Peyer's patch (tissue), 4 donors: ENCODE measurements at places on chromosomes 6 and 20. TPM values are rescaled to one million over a fixed set of nuclear protein-coding genes. Genes with fewer than 3 reads are reported as not detected.

DNA sequence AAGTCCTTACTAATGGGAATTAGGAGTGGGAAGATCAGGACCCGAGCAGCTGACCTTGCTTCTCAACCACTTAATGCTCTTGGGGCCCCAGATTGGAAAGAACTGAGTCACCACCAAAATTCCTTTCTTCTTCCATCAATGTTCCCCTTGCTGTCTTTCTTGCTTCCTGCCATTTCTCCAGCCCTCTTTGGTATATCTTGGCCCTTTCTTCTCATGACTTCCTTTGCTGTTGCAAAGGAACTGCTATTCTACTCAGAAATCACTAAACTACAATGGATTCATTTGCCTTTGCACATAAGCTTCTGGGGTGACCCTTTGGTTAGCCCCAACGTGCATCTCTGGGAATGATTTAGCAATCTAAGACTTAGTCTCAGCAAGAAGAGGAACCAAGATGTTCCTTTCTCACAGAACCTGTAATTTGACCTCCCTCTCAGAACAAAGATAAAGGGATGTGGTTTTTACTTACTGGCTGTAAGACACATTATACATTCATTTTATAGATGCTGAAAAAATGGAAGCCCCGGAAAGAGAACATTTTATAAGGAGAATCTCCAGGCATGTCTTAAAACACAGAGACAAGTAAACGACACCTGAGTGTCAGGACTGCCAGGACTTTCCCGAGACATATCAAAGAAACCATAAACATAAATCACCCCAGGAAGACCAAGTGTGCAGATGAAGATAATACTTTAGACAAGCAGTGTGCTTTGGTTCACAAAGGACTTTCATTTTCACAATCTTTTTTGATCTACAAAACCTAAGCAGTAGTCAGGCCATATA is 99.0 kb upstream of the TNFAIP3 start:
- peak overlapping the region; percentile 22 for H3K27ac ChIP-seq
- H3K27me3 ChIP-seq: no peaks in the 10 kb centered on the region
- DNase-seq: no peak
- H3K4me3 ChIP-seq: no peak overlapping the region
- H3K4me1 ChIP-seq: no peaks in the 10 kb centered on the region
- no peaks in the 10 kb centered on the region for H3K36me3 ChIP-seq

DNA sequence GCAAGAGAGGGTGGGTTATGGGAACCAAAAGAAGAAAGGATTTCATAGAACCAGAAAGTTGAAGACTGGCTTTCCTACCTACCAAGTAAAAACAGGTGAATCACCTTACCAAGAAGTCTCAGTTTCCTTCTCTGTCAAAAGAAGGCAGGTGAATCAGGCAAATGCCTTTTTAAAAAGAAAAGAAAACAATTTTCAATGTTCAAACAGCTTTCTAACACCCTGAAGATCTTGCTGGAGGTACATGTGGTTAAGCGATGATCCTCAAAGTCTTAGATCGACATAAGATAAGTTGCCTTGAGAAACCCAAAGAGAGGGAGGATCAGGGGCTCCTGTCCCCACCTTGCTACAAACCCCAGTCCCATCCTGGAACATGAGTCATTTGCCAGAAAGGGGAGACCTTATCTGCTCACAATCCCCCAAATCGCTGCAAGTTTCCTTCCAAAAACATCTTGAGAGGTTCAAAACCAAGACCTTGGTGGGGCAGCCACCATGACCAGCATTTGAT is 71.6 kb downstream of the NFATC2 start:
- H3K4me3 ChIP-seq: no peak overlapping the region
- no peak for DNase-seq

DNA sequence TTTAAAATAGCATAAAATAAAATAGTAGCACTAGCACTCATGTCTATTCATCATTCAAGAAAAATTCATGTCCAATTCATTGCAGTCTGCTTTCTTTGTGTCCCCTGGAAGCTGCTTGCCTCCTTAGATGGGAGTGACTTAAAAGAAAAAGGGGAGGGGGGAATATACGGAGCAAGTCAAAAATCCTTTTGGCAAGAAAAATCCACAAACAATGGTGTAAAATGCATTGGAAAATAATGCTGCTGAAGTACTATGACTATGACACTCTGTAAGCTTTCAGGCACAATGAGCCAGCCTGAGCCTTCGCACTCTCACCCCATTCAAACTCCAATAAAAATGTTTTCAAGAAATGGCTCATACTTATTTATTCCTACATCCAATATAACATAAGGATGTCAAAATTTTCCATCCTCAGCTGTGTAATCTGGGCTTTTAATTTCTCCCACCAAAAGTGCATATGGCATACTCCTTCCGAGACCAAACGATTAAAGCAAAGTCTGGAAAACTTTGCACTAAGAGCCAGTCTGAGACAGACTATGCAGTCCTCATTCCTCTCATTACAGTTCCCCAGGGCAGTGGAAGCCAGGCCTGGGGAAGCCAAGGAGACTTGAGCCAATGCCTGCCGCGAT is 790 bp downstream of the NEDD9 start:
- DNase-seq: no peak
- no peaks in the 10 kb centered on the region for H3K27me3 ChIP-seq
- H3K4me3 ChIP-seq: peak overlapping the region; percentile 78
- peak overlapping the region; percentile 96 for H3K27ac ChIP-seq
- no peaks in the 10 kb centered on the region for H3K36me3 ChIP-seq

DNA sequence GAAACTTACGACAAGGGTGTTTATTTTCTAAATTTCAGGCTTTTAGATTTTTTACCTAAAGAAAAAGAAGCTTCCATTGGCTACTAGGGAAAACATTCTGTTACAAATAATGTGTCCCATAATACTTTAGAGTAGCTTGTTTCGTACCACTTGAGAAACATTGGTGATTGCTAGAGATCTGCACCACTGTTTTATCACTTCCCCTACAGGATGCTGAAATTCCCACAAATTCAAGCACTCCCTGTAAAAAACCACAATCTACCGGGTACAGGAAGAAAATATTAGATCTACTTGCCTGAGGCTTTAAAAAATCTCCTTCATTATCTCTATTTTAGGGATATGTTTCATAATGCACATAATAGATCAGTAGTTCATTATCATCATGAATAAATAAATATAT is 29.9 kb downstream of the SEL1L2 start:
- no peaks in the 10 kb centered on the region for H3K4me1 ChIP-seq
- H3K27me3 ChIP-seq: no peaks in the 10 kb centered on the region
- no peak overlapping the region for H3K4me3 ChIP-seq
- H3K36me3 ChIP-seq: no peaks in the 10 kb centered on the region
- DNase-seq: no peak

- no peaks in the 10 kb centered on the region for H3K27me3 ChIP-seq
- H3K4me3 ChIP-seq: no peak overlapping the region
- H3K4me1 ChIP-seq: peaks cover 18% of the 10 kb centered on the region
- no peak for DNase-seq
- peaks cover 16% of the 10 kb centered on the region for H3K36me3 ChIP-seq
These were observed 7.2 kb downstream of the PKIG start for GRCh38 chr20:44589537-44589936.

DNA sequence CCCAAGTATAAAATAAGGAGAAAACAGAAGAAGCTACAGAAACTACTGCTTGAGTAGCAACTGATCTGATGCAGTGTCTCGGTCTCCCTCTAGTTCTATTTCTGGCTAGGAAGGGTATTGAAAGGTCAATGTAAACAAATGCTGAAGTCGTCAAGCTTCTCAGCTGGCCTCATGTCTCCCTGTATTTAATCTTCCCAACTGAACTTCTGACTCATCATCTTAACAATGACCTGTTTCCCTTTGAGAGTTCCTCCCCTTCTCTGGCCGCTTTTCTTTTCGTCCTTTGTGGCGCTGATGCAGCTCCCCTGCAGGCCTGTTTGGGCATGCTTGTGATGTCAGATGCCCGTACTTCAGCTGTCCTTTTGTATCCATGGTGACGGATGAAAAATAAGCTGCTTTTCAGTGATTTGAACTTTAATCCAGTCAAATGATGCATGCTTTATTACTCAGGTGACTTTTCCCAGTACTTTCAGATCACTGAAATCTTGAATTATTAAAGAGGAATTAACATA is 7.8 kb upstream of the LCA5 start:
- no peaks in the 10 kb centered on the region for H3K4me1 ChIP-seq
- no peaks in the 10 kb centered on the region for H3K27me3 ChIP-seq
- H3K27ac ChIP-seq: no peak overlapping the region
- H3K4me3 ChIP-seq: no peak overlapping the region
- no peaks in the 10 kb centered on the region for H3K36me3 ChIP-seq

DNA sequence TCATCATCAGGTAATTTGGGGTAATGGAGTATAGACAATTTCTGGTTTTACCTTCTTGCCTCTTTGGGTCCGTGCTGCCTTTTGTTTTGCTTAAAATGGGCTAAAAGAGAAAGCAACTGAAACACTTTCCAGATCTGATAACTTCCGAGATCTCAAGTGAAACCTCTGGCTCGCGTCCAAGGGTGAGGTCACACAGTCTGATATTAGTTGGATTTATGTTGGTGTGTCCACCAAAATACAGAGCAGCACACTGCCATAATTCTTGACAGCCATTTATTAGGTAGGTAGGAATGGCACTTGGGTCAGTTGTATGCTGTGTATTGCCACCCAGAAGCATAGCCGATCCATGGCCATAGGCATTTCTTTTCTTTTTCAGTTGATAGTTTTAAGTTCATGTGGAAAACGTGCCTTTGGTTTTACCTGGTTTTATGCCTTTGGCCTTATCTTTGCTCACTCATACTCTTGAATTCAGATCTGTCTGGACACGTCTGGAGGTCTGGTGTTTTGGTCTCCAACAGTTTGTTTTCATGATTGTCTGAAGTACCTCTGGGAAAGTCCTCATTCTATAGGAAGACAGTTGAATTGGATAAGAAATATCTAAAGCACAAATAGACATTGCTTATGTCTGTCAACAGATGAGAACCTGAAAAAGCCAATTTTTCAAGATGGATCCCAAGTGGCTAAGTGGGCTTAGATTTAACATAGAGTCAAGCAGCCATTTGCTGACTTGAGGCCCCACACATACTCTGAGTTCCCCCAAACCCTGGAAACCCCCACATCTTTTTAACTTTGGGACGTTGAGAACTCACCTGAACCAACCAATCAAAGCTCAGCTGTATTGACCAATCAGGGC is 320.8 kb downstream of the SOX4 start:
- H3K4me1 ChIP-seq: no peaks in the 10 kb centered on the region
- peak; percentile 40 for DNase-seq
- H3K27me3 ChIP-seq: no peaks in the 10 kb centered on the region
- H3K36me3 ChIP-seq: no peaks in the 10 kb centered on the region
- H3K27ac ChIP-seq: no peak overlapping the region
- no peak overlapping the region for H3K4me3 ChIP-seq

- H3K4me1 ChIP-seq: no peaks in the 10 kb centered on the region
- no peaks in the 10 kb centered on the region for H3K27me3 ChIP-seq
- H3K27ac ChIP-seq: no peak overlapping the region
- H3K4me3 ChIP-seq: no peak overlapping the region
- DNase-seq: no peak
- H3K36me3 ChIP-seq: no peaks in the 10 kb centered on the region
These were observed 300.2 kb downstream of the SOX4 start for GRCh38 chr6:21893793-21894192.

- H3K4me1 ChIP-seq: no peaks in the 10 kb centered on the region
- H3K4me3 ChIP-seq: no peak overlapping the region
- H3K27ac ChIP-seq: no peak overlapping the region
- DNase-seq: no peak
- H3K36me3 ChIP-seq: no peaks in the 10 kb centered on the region
These were observed 831.8 kb downstream of the MAFB start for GRCh38 chr20:39857187-39857586.

- H3K36me3 ChIP-seq: no peaks in the 10 kb centered on the region
- H3K4me3 ChIP-seq: no peak overlapping the region
- no peak overlapping the region for H3K27ac ChIP-seq
- H3K4me1 ChIP-seq: no peaks in the 10 kb centered on the region
- H3K27me3 ChIP-seq: no peaks in the 10 kb centered on the region
These were observed 9.8 kb downstream of the RAET1E start for GRCh38 chr6:149888093-149888492.

- DNase-seq: no peak
- no peak overlapping the region for H3K4me3 ChIP-seq
- no peak overlapping the region for H3K27ac ChIP-seq
- no peaks in the 10 kb centered on the region for H3K4me1 ChIP-seq
- no peaks in the 10 kb centered on the region for H3K27me3 ChIP-seq
These were observed 176.8 kb downstream of the CD83 start for GRCh38 chr6:14294270-14294951.

GRCh38 chr6:28011722-28012121 is 54.7 kb downstream of the OR2B6 start:
- no peak for DNase-seq
- no peak overlapping the region for H3K4me3 ChIP-seq
- no peaks in the 10 kb centered on the region for H3K4me1 ChIP-seq

GRCh38 chr6:56715741-56716140 is 73.1 kb upstream of the DST start:
- H3K27me3 ChIP-seq: no peaks in the 10 kb centered on the region
- no peak overlapping the region for H3K4me3 ChIP-seq
- no peak overlapping the region for H3K27ac ChIP-seq
- no peak for DNase-seq
- no peaks in the 10 kb centered on the region for H3K36me3 ChIP-seq

- H3K27ac ChIP-seq: no peak overlapping the region
- H3K4me1 ChIP-seq: no peaks in the 10 kb centered on the region
- no peak overlapping the region for H3K4me3 ChIP-seq
- DNase-seq: no peak
- H3K36me3 ChIP-seq: no peaks in the 10 kb centered on the region
These were observed 28.7 kb downstream of the PERP start for GRCh38 chr6:138078491-138078890.

GRCh38 chr20:48596334-48596898 is 231.4 kb downstream of the PREX1 start:
- no peaks in the 10 kb centered on the region for H3K36me3 ChIP-seq
- H3K27ac ChIP-seq: no peak overlapping the region

- H3K4me1 ChIP-seq: peaks cover 9% of the 10 kb centered on the region
- no peak for DNase-seq
- H3K27me3 ChIP-seq: no peaks in the 10 kb centered on the region
- H3K4me3 ChIP-seq: no peak overlapping the region
- H3K36me3 ChIP-seq: no peaks in the 10 kb centered on the region
- no peak overlapping the region for H3K27ac ChIP-seq
These were observed 152.3 kb downstream of the ZFAND3 start for GRCh38 chr6:37971711-37972390.

- no peak overlapping the region for H3K27ac ChIP-seq
- H3K27me3 ChIP-seq: no peaks in the 10 kb centered on the region
- no peak for DNase-seq
- H3K4me1 ChIP-seq: no peaks in the 10 kb centered on the region
These were observed 474.6 kb upstream of the MMS22L start for GRCh38 chr6:97757575-97757974.

- no peaks in the 10 kb centered on the region for H3K27me3 ChIP-seq
- no peak overlapping the region for H3K27ac ChIP-seq
- no peak for DNase-seq
These were observed 393.1 kb downstream of the SMOC2 start for GRCh38 chr6:168834042-168834587.

ADGRF4 gene
- total RNA-seq: 0.57 TPM

ID1 gene
- 551 TPM for total RNA-seq

MEI4 gene
- total RNA-seq: not detected

GRIK2 gene
- total RNA-seq: 8.6 TPM

MUC21 gene
- total RNA-seq: not detected

DDO gene
- 3.5 TPM for total RNA-seq

NT5E gene
- 17.3 TPM for total RNA-seq

RTN4IP1 gene
- total RNA-seq: 5.3 TPM

MLIP gene
- total RNA-seq: not detected

BANF2 gene
- total RNA-seq: not detected

RSPO4 gene
- total RNA-seq: not detected

SEL1L2 gene
- total RNA-seq: not detected
